ENCODE measurements at places on chromosomes 12 and 14.

- no peak for DNase-seq
Observed at GRCh38 chr14:89899917-89900663, 54.4 kb downstream of the EFCAB11 start.

- no peak for DNase-seq
Observed at GRCh38 chr14:72714094-72714493, 179.8 kb downstream of the DPF3 start.

DNA sequence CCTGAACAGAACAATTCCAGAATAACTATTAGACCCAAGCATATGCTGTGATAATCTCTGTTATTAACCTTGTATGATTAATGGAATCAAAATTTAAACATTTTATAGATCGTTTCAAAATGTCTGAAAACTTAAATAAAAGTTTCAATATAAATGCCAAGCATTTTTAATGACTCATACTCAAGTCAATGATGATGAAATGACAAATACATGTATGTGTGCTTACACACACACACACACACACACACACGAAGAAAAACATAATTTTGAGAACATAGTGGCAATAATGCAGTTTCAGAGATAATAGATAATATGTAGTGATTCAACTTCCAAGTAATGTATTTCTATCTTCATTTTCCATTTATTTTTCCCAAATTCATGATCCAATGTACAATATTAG is 384.9 kb upstream of the FOXG1 start:
- DNase-seq, result no peak

GRCh38 chr12:18752280-18752920 is 14.5 kb downstream of the CAPZA3 start:
- no peak for DNase-seq
